Skeletal muscle cell (primary cell): ENCODE measurements at places on chromosomes 7 and 10.

- no peak for DNase-seq
Measured at GRCh38 chr10:42830237-42830636, 47.6 kb downstream of the BMS1 start.

DNA sequence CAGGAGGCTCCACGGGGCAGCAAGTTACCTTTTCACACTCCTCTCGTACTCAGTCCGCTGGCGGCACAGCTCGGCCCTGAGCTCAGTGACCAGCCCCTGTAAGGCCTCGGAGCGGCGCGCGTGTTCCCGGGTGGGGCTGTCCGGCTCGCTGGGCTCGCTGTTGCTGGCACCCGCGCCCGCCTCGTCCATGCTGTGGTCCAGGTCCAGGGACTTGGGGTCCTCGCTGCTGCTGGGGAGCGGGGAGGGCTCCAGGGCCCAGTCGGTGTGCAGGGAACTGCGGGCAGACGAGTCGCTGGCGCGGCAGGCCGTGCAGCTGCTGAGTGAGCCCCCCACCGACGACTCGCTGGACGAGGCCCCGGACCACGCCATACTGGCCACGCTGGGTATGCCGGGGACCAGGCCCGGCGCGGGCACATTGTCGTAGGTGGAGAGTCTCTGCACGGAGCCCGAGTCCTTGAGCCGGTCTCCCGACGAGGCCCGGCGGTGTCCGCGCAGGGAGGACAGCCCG, 143.8 kb downstream of the MAPK8 start:
- DNase-seq = no peak

GRCh38 chr7:104852386-104852785, 161.6 kb upstream of the KMT2E start:
- no peak for DNase-seq

DNA sequence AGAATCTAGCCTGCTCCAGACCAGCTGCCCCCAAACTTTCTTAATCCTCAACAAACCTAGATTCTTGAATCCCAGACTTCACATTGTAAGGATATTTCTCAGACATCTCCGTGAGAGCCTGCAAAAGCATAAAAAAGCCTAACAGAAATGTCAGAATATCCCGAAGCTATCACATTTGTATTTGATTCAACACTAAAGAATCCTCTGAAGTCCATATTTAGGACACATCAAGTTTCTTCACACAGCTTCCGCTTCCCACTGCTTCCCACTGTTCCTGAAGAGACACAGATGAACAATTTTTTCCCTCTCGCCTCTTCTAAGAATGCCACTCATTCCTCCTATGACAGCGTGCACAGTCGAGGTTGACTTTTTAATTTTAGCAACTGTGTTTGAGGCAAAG, 396.2 kb upstream of the IGFBP3 start:
- DNase-seq = no peak

GRCh38 chr7:15035814-15036213, 133.3 kb upstream of the DGKB start:
- no peak for DNase-seq

GRCh38 chr10:75999515-76000209, 568.2 kb downstream of the LRMDA start:
- no peak for DNase-seq

DNA sequence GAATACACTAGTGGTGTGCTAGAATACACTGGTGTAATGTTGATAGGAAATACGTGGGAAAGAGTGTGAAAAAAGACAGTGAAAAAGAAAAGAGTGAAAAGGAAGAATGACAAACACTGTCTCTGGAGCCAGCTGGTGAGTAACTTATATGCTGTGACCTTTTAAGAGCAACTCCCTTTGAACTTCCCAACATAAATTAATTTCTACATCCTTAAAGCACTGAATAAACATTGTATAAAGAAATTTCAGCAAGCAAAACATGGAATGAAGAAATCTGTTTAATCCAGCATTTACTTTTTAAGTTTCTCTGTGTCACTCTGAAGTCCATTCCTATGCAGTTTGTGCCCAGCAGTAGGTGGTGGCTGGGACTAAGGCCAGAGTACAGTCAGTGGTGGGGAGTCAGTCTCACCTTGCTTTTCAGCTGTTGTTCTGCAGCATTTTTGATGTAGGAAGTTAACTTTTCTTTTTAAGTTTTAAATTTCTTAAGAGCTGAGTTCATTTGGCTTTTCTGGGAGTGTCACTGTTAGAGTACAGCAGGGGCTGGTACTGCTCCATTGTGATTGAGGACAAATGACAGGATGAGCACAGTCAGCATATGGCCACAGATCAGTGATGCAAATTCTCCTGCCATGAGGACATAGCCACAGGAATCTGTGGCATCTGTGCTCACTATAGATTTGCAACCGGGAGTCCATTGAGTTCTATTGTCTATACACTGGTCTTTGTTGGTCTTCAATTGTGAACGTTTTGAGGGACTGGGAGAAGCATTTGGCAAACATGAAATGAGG, 321.8 kb downstream of the ZNF248 start:
- no peak for DNase-seq

GRCh38 chr7:47470567-47471357, 111.1 kb downstream of the TNS3 start:
- no peak for DNase-seq

- DNase-seq = no peak
Measured at GRCh38 chr7:19930051-19930450, 156.6 kb upstream of the TMEM196 start.

GRCh38 chr7:134699899-134700298, 53.2 kb downstream of the BPGM start:
- no peak for DNase-seq

DNA sequence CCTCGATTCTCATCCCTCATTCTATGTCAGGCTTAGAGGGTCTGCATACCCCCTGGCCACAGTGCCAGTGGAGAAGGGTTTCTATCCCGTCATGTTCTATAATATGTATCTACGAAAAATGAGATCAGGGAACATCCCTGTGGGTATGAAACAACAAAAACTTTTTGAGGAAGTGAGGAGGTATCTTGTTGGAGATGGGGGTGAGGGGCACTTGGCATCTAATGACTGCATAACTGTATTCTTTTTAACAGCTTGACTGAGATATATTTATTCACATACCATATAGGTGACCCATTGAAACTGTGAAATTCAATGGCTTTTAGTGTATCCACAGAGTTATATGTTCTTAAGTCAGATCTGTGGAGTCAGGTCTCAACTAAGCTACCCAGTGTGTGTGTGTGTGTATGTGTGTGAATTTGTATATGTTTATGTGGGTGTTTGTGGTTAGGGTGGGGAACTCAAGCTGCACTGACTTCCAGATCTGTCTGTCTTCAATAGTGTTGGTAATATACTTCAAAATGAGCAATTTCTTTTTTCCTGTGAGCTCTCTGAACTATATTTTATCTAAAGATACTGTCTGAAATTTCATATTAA, 528.9 kb downstream of the CNTNAP2 start:
- no peak for DNase-seq

- DNase-seq = no peak
Measured at GRCh38 chr7:128425850-128426249, 16.1 kb upstream of the IMPDH1 start.

DNA sequence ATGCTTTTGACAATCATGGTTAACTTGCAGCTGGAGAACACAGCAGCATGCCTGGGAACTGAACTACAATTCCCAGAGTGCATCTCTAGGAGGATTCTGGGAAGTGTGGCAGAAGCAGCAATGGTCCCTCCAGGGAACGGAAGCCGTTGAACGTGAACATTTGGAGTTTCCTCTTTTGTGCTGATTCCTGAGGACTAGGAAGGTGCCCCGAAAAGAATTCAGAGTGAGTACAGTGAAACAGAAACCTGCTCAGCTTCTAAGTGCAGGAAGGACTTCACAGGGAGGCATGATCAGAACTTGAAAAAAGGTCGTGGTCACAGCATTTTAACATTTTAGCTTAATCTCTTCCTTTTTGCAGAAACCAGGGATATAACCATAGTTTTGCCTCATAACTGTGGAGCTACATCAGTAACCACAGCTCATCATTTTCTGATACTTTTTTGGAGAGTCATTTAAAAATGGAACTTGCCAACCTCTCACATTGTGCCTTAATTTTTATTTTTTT, at the start of gene NUDT13:
Gene NUDT13 (plus strand): TSS at position 111 of the 505 bp plus-strand sequence. CDS start 3,911 bp downstream, outside the sequence.
- no peak for DNase-seq

DNA sequence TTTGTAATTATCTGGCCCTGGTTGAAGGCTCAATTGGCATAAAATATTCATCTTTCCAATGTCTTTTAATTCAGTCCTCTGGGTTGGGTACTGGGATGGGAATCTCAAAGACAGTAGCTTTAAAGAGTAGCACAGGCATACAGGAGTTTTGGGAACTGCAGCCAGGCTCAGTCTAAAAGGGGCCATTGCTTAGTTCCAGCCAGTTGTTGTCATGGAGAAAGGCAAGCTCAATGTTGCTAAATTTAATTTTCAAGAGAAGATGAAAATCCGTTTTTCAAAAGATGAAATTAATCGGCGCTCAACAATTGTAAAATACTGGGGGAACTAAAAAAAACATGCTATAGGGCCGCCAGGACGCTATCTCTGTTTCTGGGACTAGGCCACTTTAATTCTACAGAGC, 375.1 kb downstream of the PHTF2 start:
- DNase-seq = no peak

DNA sequence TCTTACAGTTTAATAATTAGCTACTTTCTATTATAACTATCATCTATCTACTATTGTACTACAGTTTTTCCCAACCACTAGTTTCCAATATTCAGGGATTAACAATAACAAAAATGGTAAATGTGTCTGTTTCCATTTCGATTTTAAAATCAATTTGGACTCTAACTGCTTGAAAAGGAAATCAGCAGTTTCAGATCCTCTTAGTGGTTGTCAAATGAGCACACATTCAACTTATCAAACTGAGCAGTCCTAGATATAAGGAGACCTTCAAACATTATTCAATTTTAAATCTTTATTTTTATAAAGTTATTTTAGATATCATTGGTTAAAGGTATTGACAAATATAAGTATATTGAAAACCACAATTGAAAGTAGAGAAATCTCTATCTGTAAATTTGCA, 46.8 kb upstream of the CD36 start:
- no peak for DNase-seq

DNA sequence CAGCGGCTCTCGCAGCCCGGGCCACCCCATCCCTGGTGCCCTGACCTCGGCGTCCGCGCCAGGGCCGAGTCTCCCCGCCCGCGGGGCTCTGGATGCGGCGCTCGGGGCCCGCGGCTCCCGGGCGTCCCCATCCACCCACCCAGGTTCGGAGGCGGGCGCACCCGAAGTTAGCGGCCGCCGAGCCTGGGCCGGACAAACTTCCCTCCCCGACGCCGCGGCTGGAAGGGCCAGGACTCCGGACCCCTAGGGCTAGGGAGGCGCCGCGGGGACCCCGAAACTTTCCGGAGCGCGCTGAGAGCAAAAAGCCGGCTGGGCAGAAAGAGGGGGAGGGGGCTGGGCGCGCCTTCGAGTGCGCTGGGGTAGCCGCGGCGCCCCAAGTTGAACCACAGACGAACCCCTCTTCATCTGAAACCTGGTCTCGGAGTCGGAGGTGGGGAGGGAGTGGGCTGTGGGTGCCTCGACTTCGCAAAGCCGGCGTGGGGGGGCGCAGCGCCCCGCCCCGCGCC, 3.7 kb upstream of the ELFN1 start:
- no peak for DNase-seq

- DNase-seq = no peak
Measured at GRCh38 chr7:36748017-36748487, 23.8 kb upstream of the AOAH start.

DNA sequence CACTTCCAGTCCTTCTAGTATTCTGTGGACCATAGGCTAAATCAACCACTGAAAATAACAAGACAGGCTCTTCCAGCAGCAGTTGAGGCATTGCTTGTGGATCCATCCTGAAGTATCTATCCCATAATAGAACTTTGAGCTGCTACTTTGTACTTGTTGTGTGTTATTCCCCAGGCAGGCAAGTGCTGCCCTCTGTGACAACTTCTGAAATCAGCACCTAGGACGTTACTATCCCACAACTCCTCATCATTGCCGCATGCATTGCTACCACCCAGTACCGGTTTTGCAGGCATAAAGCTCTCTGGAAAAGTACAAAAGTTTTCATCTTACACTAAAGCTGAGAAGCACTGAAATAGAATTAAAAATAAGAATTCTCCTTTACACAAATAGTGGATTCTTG, 145.3 kb downstream of the HTR7 start:
- no peak for DNase-seq

DNA sequence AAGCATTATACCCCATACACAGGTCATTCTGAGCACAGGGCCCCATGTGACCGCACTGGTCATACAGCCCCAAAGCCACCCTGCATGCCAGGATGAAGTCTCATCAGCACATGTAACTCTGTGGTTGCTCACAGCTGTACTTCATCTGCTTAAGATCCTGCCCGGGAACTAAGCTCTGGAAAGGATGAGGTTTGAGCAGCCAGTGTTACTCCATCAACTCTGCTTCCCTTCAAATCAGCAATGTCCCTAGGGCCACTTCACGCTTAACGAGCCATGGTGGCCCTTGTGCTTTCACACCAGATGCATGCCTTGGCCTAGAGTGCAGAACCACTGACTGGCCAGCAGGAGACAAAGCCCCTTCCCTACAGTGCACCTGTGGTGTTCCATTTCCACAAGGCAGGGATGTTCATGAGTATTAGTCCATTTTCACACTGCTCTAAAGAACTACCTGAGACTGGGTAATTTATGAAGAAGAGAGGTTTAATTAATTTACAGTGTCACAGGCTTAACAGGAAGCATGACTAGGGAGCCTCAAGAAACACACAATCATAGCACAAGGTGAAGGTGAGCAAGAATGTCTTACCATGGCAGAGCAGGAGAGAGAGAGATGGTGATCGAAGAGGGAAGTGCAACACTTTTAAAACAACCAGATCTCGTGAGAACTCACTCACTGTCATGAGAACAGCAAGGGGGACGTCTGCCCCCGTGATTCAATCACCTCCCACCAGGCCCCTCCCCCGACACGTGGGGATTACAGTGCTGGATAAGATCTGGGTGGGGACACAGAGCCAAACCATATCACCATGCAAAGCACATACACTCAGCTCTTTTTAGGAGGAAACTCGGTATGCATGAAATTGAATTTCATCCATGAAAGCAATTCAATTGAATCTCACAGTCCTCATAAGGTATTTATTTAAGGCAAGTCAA, 149.0 kb upstream of the CDCA7L start:
- no peak for DNase-seq

GRCh38 chr10:69766161-69766910, 35.4 kb upstream of the COL13A1 start:
- DNase-seq = no peak

GRCh38 chr10:34814913-34815184, 247 bp downstream of the PARD3 start:
- DNase-seq = no peak

DNA sequence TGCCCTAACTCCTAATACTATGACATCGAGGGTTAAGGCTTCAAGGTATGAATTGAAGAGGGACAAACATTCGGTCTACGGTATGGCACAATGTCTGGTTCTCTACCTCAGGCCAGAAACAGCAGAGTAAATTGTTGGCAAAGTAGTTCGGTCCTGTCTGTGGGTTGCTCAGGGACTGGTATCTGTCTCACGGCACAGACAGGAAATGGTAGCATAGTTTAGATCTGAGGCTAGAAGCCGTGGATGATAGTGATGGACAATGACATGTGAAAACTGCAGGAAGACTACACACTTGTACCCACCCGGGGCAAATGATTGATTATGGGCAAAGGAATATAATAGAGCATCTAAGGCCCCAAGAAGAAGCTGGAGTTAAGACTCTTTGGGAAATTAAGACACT, 106.2 kb downstream of the TWIST1 start:
- no peak for DNase-seq
